ENCODE measurements at places on chromosomes 16 and 17. TPM values are rescaled to one million over a fixed set of nuclear protein-coding genes. Genes with fewer than 3 reads are reported as not detected.

Gene SECTM1
- total RNA-seq: 0.65 TPM

Gene CCL14
- not detected for total RNA-seq

- DNase-seq: no peak
Measured at GRCh38 chr17:65065906-65066305, 9.4 kb upstream of the GNA13 start.

- DNase-seq: no peak
Measured at GRCh38 chr17:39747745-39748144, 10.0 kb downstream of the GRB7 start.

DNA sequence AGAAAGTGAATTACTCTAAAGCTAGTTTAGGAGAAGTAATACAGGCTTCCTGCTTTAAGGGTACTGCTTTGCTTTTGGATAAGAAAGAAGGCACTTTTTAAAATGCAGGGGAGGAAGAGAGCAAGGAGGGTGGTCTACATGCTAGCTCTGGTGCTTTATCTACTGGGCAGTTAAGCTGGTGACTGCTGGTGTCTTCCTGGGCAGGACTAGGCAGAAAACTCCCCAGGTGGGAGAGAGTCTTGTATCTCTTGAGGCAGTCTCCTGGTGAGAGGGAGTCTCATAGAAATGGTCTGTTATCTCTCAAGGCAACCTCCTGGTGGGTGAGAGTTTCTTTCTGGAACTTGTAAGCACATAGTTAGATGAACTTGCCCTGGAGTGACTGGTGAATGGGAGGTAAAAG lies 953.9 kb upstream of the GOT2 start:
- no peak for DNase-seq

- DNase-seq: peak; percentile 58
Measured at GRCh38 chr16:30186782-30187555, 3.6 kb downstream of the CORO1A start.

DNA sequence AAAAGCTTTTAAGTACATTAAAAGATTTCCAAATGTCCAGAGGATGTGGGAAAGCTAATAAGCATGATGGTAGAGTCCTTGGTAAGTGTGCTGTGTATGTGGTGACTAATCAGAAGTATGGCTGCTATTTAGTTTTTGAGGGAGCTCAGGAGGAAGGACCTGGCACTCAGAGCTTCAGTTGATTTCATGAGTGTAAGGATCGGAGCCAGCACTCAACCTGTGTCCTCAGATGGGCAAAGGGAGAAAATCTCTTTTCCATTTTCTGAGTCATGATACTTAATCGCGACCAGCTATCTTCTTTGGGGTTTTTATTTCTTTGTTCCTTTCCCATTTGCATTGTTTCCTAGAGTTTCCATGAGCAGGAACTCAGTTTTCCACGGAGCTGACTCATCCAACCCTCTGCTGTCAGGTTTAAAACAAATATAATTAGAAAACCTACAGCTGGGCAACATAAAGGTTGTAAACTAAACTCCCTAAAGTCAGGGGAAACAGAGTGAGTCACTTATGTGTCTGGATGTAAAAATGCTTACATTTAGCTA lies 125.4 kb downstream of the MAP2K6 start:
- DNase-seq: peak; percentile 75

GRCh38 chr17:52383493-52384100 lies 225.1 kb upstream of the CA10 start:
- peak; percentile 2 for DNase-seq

Data from Daoy (cell line).